GM12891 (cell line): ENCODE measurements at places on chromosomes 1 and 21.

GRCh38 chr1:23216771-23217420 lies 406 bp downstream of the HTR1D start:
- peak; percentile 54 for DNase-seq

DNA sequence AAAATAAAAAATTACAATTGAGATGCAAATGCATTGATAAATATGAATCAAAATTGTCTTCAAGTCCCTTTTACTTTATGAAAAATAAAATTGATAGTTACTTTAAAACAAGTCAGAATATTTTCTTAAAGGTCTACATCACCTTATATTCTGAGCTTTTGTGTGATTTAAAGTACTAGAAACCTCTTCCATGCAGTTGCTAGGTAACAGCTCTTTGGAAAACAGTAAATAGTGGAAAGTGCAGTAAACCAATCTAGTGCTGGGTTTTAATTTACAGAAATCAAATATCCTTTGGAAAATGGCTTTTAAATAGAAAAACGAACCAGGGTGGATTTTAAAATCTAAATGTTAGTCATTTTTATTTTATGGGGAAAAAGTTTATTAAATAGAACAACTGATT lies 227.9 kb downstream of the KCNT2 start:
- no peak for DNase-seq

DNA sequence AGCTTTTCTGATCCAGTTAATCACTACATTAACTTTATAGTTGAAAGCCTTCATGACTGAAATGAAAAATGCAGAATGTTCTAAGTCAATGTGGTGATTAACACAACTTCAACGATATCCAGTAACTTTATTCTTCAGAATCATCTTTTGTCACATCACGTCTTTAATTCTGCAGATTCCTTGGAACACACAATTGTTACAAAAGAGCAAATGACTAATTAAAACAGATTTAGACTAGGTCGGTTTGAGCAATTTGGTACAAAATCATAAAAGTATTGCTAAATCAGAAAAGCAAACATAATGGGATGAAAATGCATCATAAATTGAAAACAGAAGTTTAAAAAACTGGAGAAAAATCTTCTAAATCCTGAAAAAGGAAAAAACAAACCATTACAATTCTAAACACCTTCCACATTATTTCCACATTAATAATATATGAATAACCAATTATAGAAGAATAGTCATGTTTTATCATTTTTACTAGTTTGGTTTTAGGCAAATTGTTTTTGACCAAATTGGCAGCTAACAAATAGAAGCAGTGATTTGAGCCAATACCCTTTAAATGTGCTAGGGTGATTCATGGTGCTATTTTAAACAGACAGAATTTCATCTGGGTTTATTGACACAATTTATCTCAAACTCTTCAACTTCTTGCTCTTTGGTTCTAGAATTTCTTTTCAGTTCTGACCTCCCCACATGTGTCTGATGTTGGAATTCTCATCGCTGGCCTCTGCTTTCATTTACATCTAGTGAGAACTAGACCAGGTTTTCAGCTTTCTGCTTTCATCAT lies 468.1 kb upstream of the PTBP2 start:
- no peak for DNase-seq

DNA sequence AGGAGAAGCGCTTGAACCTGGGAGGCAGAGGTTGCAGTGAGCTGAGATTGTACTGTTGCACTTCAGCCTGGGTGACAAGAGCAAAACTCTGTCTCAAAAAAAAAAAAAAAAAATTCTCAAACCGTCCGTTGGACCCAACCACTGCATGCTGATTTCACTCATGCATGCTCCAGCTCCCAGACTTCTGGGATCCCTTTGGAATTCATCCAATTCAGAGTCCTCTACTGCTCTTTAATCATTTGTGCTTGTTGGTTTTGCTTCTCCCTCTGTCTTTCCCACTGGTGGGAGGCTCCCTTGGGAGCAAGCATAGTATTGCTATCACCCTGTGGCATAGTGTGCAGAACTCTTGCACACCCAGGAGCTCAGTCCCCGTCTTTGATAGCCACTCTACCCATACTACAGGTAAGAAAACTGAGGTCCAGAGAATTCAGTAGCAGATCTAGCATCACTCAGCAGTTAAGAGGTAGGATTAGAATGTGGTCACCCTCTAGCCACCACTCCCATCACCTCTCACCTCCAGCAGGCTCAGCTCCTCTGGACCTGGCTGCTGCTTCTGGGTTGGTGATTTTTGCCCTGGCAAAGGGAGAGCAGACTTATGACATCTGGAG lies 3.1 kb upstream of the LMNA start:
- no peak for DNase-seq

DNA sequence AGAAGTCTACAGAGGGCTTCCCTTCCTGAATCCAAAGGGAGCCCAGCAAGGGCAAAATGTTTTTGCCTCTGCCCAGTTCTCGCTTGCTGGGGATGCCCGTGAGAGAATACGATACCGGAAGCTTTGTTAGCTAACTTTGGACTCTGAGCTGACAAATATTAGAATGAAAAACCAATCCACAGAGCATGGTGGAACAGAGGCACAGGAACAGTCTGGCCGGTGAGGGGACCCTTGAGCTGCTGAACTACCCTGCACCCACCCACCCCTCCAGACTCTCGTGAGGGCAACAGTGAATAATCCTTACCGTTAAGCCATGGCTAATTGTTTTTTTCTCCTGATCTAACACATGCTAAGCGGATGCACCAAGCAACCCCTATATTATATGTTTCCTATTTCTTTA lies 76.3 kb upstream of the AKT3 start:
- DNase-seq: no peak

DNA sequence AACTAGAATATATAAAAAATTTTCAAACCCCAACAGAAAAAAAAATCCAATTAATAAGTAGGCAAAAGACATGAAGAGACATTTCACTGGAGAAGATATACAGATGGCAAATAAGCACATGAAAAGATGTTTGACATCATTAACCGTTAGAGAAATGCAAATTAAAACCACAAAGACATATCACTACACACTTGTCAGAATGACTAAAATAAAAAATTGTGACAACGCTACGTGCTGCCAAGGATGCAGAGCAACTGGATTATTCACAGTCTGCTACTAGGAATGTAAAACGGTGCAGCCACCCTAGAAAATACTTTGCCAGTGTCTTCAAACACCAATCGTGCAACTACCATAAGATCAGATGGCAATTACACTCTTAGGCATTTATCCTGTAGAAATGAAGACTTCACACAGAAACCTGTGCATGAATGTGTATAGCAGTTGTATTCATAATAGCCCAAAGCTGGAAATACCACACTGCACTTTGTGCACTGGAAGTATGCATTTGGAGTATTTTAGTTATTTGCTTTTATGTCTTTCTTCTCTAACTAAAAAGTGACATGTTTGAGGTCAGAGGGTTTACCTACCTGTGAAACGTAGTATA lies 75.3 kb upstream of the PALMD start:
- no peak for DNase-seq

- no peak for DNase-seq
Observed at GRCh38 chr21:36567216-36567885, 87.4 kb upstream of the CLDN14 start.

GRCh38 chr1:69252696-69253095 lies 315.0 kb upstream of the LRRC7 start:
- no peak for DNase-seq

- no peak for DNase-seq
Observed at GRCh38 chr1:198560161-198560560, 19.7 kb upstream of the ATP6V1G3 start.

GRCh38 chr1:226054519-226055327 lies 7.8 kb upstream of the H3-3A start:
- no peak for DNase-seq

GRCh38 chr1:42081475-42081874 lies 71.7 kb upstream of the GUCA2B start:
- no peak for DNase-seq

DNA sequence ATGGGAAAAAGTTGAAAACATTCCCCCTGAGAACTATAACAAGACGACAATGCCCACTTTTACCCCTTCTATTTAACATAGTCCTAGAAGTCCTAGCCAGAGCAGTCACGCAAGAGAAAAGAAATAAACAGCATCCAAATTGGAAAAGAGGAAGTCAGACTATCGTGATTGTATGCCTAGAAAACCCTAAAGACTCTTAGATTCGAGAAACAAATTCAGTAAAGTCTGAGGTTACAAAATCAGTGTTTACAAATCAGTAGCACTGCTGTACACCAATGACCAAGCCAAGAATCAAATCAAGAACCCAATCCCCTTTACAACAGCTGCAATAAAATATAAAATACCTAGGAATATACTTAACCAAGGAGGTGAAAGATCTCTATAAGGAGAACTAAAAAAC lies 72.4 kb downstream of the POU2F1 start:
- DNase-seq: no peak

- DNase-seq: peak; percentile 95
Observed at GRCh38 chr1:151198254-151199127, at the start of gene PIP5K1A. Gene PIP5K1A, plus strand, starts transcription at chr1:151198552. Its CDS starts 445 bp downstream, at chr1:151198997.

DNA sequence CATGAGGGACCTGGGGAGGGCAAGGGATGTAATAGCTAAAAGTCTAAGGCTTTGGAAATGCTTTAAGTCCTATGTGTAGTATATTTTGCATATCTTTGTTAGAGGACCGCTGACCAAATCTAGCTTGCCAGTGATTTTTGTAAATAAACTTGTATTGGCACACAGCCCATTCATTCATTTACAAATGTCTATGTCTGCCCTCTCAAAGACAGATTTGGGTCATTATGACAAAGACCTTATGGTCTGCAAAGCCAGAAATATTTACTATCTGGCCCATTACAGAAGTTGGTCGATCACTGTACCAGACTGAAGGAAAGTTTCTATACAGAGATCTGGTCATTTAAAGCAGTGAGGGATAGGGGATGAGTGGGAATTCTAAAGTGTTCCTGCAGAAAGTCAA lies 120.1 kb upstream of the RAVER2 start:
- no peak for DNase-seq

DNA sequence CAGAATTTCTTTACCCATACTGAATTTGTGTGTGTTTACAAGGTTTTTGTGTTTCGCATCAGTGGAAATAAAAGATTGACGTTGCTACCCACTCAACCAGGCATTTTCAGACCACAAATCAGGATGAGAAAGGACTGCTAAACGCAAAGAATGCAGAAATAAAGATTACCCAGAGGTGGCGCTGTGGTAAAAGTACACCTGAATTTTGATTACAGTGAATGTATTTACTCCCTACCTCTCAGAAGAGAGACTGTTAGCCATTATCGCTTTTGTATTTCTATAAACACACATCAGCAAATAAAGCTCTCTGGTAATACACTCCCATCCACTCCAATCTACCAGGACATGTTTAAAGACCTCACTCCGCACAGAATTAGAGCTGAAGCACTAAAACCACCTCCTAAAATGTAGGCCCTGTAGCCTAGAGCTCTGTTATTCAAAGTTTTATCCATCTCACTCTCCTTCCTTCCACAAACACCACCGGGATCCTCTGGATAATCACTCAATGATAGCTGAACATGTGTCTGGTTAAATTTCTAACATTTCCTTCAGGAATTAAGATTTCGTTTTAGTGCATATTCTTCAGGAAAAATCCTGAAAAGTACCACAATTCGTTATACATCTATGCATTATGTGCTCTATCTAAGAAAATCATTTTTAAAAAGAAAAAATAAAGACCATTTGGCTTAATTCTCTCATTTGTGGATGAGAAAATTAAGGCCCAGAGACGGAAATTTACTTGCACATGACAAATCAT lies 2.5 kb upstream of the LMO4 start:
- no peak for DNase-seq

- DNase-seq: no peak
Observed at GRCh38 chr1:82449506-82450057, 648.8 kb downstream of the ADGRL2 start.

- no peak for DNase-seq
Observed at GRCh38 chr1:235430991-235431390, 63.8 kb downstream of the TBCE start.

DNA sequence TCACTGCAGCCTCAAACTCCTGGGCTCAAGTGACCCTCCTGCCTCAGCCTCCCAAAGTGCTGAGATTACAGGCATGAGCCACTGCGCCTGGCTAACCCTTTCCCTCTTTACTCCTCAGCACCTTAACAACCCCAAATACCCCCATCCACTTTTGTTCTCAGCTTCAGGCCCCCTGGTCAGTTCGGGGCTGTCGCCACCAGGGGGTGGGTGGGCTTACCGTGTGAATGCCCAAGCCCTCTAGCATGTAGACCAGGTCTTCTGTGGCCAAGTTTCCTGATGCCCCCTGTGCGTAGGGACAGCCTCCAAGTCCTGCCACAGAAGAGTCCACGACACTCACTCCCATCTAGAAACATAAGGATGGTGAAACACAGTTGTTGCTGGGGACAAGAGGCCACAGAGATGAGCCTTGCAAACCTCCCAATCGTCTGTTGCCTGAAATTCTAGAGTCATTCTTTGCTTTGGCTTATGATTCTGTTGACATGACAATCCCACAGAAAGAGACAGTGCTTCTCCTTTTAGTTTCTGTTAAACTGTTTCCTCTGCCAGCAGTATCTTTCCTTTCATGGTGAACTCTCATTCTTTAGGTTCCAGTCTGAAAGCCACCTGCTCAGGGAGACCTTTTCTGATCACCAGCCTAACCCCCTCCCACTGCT lies 3.8 kb upstream of the GALE start:
- DNase-seq: no peak

- no peak for DNase-seq
Observed at GRCh38 chr1:195828325-195828724, 779.9 kb downstream of the KCNT2 start.

DNA sequence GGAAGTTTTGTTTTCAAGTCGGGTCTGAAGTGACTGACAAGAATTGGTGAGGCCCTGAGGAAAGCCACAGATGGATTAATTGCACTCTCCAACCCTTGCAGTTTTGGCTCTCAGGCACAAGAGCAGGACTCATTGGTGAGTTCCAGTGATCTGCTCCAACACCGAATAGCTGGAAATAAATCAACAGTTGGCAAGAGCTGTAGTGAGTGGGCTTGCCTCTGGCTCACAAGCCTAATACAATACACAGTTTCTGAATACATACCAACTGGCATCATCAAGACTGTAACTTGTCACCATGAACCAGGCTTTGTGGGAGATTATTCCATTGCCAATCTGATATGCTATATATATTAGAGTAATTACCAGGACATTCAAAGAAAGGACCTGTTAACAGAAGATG lies 131.6 kb downstream of the GRIK1 start:
- no peak for DNase-seq

GRCh38 chr1:211520641-211521040 lies 28.7 kb upstream of the RD3 start:
- DNase-seq: no peak

- DNase-seq: no peak
Observed at GRCh38 chr1:98292994-98293393, 368.5 kb upstream of the SNX7 start.
